ENCODE measurements at places on chromosomes 12 and 14. TPM values are rescaled to one million over a fixed set of nuclear protein-coding genes. Genes with fewer than 3 reads are reported as not detected.

- no peak for DNase-seq
Observed at GRCh38 chr12:8036346-8036745, 3.8 kb downstream of the FOXJ2 start.

DNA sequence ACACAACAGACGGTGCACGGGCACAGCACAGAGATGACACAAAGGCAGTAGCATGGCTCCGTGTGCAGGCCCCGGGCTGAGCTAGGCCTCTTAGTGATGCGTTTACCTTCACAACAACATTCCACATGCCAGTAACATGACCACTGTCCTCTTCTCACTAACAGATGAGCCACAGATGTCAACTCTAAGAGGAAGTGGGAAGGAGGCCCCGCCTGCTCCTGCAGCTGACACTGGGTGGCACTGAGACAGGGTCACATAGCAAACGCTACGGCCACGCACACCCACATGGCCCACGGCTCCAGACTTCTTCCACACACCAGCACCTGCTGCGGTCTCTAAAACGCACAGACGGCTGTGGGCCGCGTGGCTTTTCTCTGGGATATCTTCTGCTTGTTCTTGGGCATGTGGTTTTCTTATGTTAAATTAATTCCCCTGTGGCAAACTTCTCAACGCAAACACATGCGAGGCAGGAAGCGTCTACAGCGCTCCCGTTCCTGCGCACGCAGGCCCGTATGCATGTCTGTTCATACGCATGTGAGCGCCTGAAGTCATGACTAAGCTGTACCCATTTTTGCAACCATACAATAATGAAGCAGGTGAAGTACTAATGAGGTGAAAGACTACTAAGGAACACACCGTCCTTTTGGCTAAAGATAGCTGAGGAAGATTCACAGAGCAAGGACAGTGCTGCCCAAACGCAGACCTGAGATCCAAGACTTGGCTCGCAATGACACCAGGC lies 26.8 kb downstream of the AMN start:
- no peak for DNase-seq

GRCh38 chr14:105012171-105012985 lies 8.5 kb downstream of the CDCA4 start:
- no peak for DNase-seq

DNA sequence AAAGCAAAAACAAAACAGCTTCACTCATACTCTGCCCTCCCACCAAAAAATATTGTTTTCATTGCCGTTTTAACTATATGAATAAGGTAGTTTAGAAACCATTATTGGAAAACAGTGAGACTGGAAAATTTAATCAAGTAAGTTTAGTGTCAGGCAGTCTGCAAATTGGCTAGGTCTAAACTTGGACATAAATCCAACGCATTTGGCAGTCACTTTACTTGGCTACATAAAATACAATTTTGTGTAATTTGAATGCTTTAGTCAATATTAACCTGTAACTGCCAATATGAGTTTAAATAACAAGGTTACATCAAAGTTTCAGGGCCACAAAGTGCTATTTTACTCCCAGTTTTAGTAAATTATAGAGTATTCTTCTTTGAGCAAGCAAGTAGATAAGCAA lies 202.3 kb upstream of the SLC38A2 start:
- DNase-seq: no peak

DNA sequence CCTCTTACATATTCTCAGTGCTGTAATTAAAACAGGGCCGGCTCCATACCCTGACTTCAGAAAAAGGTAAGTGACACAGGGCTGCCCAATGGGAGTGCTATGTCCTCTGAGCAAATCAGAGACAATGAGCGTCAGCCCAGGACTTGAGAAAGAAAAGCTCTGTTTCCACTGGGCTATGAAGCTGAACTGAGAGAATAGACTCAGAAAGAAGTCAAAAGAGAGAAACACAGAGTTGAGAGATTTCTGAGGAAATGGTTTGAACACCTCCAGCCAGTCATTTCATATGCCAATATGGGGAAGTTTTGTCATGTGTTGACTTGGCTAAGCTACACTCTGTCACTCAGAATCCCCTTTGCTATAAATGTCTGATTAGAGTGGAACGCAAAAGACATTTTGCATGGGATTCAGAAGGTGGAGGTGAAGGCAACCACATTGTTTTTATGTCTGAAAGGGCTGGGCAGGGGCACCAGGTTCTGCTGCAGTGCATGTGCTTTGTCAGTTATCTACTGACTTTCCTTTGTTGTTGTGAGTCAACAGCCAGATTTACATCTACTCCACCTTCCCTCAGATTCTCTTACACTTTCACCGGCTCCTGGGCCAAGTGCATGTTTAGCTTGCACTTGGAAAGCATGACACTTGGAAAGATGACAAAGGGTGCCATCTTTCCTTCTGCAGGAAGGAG lies 313.3 kb downstream of the DUSP6 start:
- DNase-seq: no peak

DNA sequence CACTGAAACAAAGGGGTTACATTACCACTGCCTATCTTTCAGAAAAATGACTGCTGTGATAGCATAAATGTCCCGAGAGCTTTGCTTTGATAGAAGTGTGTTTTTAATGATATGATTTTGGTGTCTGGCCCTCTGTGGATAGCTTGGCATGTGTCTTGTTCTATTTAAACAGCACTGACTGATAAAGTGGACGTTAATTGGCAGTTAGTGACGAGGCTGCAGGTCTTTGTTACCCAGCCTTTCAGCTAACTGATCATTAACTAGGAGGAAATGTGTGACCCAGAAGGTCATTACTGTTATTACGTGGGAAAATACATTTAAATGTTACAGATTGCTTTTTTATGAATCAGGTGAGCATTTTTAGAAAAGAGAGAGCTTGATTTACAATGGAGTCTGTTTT lies 428.3 kb downstream of the DIO2 start:
- DNase-seq: no peak

DNA sequence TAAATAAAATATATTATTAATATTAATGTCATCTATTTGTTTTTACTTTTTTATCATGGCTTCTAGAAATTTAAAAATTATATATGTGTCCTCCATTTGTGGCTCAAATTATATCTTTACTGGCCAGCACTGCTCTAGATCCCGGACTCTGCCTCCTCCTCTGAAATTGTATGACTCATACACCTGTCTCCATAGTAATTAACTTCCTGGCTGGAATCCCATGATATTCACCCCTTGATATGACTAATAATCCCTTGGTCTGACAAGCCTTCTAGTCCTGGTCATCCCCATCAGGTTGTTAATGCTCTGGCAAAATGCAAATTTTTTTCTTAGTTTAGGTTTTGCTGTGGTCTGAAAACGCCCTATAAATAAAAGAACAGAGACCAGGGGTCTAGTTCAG lies 116.2 kb downstream of the BMP4 start:
- no peak for DNase-seq

DNA sequence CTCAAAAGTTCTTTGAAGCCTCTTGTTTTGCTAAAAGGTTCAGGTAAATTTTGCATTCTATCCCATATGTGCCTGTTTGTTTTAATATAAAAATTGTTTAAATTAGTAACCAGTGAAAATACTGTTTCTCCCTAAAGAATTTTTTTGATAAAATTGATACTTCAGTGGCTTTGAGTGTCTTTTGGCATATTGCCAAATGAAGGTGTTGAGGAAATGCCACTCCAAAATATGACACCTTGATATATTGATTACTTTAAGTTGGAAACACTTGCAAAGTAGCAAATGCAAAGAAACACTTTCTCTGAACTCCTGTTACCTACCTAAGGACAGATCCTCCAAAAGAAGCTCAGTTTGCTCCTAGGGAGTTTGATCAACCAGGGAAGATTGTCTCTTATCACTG lies 8.4 kb downstream of the STYX start:
- DNase-seq: no peak

GRCh38 chr12:106130474-106131113 lies 8.2 kb downstream of the NUAK1 start:
- DNase-seq: no peak

DNA sequence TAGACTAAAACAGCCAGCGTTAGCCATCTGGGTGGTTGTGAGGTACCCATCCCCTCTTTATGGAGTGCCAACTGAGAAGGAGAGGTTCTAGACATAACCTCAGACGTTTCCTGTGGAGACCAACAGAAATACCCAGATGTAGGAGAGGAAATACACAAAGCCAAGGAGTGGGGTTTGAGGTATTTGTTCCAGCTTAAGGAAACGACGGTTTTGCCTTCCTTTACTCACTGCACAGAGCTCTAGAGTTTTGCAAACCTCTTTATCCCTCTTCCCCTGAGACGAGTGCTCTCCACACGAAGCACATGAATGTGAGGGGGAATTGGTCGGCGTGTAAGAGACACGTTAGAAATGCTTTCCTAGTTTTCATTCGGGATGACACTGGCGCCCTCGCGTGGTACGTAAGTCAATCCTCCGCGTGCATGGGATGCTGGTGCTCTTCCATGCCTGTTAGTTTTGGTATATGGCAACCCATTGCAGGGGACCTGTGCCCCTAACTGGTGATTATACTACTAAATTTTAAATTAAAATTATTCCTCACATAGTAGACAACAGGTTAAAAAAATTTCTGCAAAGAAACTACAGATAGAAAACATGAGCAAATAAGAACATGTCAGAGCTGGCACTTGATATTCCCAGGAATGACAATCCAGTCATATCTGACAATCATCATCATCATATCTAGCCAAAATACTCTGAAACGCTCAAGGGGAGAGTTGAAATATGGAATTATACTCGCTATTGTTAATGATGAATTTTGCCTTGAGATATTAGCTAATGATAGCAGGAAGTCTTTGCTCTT lies 121.7 kb downstream of the PPM1H start:
- peak; percentile 59 for DNase-seq

- DNase-seq: no peak
Observed at GRCh38 chr14:100289916-100290606, 16.2 kb downstream of the SLC25A29 start.

DNA sequence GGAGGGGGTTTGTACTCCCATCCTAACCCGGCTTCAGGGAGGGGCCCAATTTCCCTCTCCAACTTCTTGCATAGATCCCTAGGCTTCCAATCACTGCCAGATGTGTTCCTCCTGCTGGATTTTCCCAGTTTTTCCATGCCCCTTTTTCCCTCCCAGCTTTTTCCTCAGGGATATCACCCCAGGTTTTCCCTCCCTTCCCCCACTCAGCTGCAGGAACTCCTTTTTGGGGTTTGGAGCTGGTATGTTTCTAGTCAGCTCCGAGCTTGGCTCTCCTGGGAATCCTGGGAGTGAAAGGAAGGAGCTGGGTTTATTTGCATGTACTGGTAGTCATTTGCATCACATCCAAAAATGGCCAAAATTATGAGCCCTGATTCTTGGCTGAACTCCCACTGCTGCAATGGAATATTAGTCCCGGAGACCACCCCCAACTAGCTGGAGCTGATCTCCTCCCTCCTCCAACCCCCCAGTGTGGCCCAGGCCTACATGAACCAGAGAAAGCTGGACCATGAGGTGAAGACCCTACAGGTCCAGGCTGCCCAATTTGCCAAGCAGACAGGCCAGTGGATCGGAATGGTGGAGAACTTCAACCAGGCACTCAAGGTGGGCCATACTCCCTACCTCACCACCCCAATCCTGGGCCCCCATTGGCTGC lies 1.4 kb upstream of the RDH5 start:
- DNase-seq: no peak

- DNase-seq: no peak
Observed at GRCh38 chr14:83780321-83780720, 1749.6 kb upstream of the FLRT2 start.

TAS2R9 gene
- total RNA-seq: not detected

GRCh38 chr14:90755661-90756304 lies 60.4 kb downstream of the TTC7B start:
- no peak for DNase-seq

CCDC175 gene
- total RNA-seq: not detected

GRCh38 chr12:57543581-57543980 lies 3.4 kb downstream of the DCTN2 start:
- DNase-seq: no peak

TUBA1B gene
- 321 TPM for total RNA-seq

ACOT4 gene
- 0.13 TPM for total RNA-seq

KRT2 gene
- not detected for total RNA-seq

CCDC177 gene
- not detected for total RNA-seq

DNA sequence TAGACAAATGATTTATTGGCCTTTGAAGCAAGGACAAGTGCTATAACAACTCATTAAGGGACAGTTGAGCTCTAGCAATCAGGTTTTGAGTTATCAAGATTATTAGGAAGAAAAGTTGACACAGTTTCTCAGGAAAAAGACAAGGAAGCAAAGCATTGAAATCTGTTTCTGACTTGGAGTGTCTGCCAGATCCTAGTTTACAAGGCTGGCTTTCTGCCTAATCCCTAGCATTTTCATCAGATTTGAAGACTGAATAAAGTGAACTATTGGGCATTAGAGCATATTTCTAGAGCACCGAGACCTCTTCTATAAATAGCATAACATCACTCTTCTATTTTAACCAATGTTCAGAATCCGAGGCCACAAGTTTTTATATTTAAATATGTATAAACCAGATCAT lies 7.0 kb downstream of the SYT1 start:
- DNase-seq: no peak

PIWIL1 gene
- not detected for total RNA-seq

DNA sequence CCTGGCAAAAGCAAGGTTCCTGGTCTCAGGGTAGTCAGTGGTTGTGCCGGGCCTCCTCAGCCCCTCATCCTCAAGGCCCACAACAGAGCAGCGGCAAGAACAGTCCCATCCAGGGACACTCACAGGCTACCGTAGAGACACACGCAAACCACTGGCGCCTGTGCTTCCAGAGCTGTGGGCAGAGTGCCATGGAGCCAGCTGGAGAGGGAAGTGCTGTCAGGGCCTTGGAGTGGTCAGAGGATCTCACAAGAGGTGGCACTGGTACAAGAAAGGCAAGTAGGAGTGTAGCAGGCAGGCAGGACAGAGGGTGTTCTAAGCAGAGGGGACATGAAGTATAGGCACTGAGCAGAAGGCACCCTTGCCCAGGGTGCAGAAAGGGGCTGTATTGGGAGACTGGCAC lies 34.6 kb downstream of the ANKRD9 start:
- DNase-seq: peak; percentile 78

GRCh38 chr14:89317051-89317691 lies 99.9 kb downstream of the FOXN3 start:
- no peak for DNase-seq

FLVCR2 gene
- 2.9 TPM for total RNA-seq

GRCh38 chr14:96486705-96487104 lies 15.5 kb upstream of the PAPOLA start:
- no peak for DNase-seq

Measured in heart right ventricle (tissue), 16 donors.